NCI-H2029 treated with DMSO at 0.1 percent for 48 hours (cell line): ENCODE measurements at places on chromosomes 2 and 18.

DNA sequence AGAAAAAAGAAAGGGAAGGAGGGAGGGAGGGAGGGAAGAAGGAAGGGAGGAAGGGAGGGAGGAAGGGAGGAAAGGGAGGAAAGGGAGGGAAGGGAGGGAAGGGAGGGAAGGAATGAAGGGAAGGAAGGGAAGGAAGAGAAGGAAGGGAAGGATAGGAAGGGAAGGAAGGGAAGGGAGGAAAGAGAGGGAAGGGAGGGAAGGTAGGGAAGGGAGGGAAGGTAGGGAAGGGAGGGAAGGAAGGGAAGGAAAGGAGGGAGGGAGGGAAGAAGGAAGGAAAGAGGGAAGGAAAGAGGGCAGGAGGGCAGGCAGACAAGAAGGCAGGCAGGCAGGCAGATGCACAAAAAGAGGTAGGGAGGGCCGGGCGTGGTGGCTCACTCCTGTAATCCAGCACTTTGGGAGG is 74.9 kb downstream of the THADA start:
- no peak for DNase-seq

- no peak for DNase-seq
Measured at GRCh38 chr2:3485166-3485565, 34.2 kb downstream of the ADI1 start.

- no peak for DNase-seq
Measured at GRCh38 chr2:99395589-99396130, 58.5 kb downstream of the EIF5B start.

DNA sequence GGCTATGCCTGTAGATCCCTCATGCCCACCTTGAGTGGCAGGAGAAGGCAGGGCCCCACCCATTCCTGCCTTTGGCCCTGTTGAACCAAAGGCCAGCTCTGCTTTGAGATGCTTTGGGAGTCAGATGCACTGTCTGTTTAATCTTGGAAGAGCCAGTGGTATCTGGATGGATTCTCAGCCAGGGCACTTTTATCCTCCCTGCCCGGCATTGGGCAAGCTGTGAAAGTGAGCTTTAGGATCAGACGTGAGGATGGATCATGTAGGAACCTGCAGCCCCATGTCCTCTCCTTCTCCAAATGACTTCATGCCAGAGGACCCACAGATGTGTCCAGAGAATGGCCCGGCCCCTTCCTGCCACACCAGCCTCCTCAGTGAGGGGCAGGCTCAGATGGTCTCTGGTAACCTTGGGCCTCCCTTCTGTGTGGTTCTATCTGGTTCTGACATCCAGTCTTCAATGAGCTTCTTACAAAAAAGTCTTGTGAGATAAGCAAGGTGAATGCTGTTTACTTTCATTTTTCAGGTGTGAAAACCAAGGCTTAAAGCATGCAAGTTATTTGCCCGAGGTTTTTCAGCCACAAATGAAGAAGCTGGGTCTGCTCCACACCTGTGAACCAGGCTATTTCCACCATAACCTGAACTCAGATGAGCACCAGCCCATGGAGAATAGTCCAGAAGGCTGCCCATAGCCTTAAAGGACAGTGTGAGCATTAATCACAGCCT is 123.8 kb downstream of the KCTD1 start:
- DNase-seq, result no peak

DNA sequence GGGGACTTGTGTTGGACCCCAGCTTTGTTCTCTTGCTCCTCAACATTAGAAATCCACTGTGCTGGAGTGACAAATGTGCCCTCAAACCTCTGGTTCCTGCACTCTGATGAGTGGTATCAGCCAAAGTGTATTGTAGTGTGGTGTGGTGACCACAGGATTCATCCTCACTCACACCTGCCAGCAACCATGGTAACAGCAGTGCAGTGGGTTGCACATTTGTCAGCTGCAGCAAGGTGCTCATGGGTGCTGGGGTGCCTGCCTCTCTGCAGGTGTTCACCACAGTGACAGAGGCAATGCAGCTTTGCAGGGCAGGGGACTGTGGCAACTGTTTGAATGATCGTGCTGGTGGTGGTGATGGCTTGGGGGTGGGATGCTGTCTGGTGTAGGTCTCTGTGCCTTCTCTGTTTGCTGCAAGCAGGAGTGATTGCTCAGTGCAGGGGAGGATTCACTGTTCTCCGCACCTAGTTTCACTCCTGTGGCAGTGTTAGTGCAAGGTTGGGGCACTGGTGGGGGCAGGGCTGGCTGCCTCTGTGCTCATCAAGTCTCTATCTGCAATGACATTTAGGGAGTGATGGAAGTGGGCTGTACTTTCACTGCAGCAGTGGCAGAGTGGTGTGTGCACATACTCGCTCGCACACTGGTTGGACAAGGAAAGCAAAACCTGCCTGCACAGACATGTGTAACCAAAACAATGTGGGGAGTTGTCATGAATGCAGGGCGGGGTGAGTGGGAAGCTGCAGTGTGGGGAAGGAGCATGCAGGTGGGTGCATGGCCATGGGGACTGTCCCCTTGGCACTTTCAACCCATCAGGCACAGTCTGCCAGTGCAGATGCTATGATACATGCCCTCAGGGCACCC is 301.1 kb downstream of the PIK3C3 start:
- DNase-seq, result no peak
